AG20443 (cell line): ENCODE measurements at places on chromosomes 11 and 22.

- DNase-seq = no peak
Measured at GRCh38 chr22:43587574-43587973, 175.8 kb downstream of the MPPED1 start.

GRCh38 chr22:17501679-17502285 is 61.5 kb upstream of the SLC25A18 start:
- peak; percentile 67 for DNase-seq

DNA sequence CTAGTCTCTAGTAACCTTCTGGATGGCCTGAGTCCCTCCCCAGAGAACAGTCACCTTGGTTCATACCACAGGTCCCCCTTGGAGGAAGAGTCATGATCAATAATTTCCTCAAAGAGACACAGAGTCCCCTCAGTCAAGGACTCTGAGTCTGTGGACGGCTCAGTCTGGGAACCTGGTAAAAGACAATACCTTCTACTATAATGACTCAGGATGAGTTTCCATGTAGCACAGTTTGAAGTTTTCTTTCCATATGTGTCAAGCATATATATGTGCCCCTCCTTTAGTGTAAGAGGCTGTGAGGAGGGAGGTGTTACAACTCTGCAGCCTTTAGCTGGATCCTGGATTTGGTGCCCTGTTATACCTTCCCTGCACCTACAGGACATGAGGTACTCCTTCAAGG is 54.4 kb upstream of the TSKU start:
- no peak for DNase-seq

GRCh38 chr22:43564859-43565258 is 153.0 kb downstream of the MPPED1 start:
- DNase-seq = no peak

DNA sequence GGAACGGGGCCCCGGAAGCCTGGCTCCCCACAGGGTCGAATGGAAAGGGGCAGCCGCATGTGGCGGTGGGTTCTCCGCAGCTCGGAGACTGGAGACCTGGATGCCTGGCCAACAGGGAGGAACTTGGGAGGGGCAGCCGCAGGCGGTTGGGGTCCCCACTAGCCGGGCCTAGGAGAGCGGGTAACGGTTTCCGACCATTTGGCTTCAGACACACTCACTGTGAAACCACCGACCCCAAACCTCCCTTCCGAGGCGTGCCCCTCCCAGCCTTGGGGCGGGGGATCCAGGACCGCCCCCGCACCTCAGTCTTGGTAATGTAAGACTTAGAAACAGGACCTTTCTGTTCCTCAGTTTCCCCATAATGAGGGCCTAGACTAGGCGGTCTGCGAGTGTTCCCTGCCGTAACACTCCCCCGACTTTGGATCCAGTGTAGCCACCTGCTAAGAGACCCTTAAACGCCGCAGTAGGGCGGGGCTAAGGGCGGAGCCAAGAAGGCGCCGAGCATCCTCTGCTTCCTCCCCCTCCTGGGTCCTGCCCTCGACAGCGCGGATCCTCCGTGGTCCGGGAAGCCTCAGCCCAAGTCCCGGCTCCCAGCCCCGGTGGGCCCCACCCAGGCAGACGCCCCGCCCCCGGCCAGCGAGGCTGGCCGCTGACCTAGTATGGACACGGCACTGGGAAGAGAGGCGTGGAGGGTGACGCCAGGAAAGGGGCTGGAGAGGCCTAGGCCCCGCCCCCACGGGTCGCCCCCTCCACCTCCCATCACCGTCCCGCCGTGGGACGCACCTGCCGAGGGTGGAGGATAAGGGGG is 1.8 kb upstream of the RASGRP2 start:
- DNase-seq = peak; percentile 89

DNA sequence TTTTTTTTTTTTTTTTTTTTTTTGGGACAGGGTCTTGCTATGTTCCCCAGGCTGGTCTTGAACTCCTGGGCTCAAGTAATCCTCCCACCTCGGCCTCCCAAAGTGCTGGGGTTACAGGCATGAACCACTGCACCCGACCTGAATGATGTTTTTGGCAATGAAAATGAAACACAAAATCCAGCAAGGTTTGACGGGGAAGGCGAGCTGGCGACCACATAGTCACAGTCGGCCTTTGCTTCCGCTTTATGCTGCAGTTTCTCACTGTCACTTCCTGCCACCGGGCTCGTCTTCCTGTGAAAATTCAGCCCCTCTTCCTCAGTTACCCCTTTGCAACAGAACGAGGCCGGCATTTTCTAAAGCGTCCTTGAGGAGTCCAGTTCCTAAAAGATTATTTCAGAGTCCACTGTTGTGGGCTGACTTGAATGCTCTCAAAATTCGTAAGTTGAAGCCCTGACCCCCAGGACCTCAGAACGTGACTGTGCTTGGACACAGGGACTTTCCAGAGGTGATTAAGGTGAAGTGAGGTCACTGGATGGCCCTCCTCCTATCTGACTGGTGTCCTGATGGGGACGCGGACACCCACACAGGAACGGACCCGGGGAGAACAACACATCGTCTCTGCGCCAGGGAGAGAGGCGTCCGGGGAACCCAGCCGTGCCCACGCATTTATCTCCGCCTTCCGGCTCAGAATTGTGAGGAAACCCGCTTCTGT is 2.9 kb upstream of the BID start:
- no peak for DNase-seq

- DNase-seq = peak; percentile 74
Measured at GRCh38 chr11:63710476-63711217, 29.3 kb downstream of the RTN3 start.

GRCh38 chr22:49295851-49296560 is 531.7 kb downstream of the BRD1 start:
- DNase-seq = no peak

DNA sequence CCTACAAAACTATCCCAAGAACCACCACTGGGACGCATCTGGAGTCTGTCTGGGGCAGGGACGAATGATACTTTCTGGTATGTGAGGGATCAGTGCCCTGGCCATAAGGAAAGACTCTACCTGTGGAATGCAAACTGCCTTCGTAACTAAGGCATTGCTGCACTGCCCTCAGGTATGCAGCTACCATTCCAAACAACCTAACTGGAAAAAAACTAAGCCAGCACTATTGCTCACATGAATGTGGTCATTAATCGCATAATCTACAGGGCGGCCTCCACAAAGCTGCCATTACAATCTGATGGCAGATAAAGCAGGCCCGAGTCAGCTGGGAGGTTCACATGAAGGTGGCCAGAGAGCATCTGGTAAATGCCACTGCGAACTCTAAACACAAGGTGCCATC is 3.9 kb downstream of the PACSIN2 start:
- DNase-seq = peak; percentile 5
